ENCODE measurements at places on chromosomes 5 and 9.

- no peak for DNase-seq
Measured at GRCh38 chr5:169413416-169413815, 112.5 kb upstream of the SLIT3 start.

- DNase-seq, result no peak
Measured at GRCh38 chr5:16834029-16834428, 102.1 kb downstream of the MYO10 start.

DNA sequence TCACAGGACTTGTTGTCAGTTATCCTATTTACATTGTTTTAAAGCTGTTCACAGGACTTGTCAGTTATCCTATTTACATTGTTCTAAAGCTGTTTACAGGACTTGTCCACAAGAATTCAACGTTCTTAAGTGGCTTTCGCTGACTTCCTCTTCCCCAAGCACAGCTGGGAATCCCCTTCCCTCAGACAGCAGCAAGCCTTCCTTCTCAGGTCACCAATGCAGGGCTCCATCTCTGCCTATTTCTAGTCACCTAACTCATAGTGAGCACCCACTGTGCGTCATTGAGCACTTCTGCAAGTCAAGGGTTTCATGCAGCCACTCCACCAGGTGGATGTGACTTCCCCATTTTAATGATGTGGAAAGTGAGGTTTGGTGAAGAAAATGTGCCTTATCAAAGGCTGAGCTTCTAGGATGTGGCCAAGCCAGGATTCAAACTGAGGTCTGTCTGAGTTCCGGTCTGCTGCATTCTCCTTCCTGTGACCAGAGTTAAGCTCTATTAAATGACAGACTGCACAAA lies 109.8 kb upstream of the ZNF462 start:
- no peak for DNase-seq

DNA sequence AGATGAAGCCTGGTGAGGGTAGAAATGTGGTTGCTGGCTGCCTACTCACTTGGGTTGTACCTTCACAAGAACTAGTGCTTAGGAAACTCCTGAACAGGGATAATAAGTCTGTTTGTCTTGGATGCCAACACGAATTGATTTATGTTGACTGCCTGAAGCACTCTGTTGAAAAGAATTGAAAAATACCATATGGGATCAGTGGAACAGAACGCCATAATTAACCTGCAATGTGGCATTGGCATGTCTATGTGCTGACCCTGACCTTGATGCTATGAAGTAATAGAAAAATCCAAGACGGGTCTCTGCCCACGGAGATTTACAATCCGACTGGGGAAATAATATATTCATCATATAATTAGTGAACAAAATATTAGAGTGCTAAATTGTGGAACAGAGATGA lies 10.5 kb downstream of the LIX1 start:
- DNase-seq, result no peak

DNA sequence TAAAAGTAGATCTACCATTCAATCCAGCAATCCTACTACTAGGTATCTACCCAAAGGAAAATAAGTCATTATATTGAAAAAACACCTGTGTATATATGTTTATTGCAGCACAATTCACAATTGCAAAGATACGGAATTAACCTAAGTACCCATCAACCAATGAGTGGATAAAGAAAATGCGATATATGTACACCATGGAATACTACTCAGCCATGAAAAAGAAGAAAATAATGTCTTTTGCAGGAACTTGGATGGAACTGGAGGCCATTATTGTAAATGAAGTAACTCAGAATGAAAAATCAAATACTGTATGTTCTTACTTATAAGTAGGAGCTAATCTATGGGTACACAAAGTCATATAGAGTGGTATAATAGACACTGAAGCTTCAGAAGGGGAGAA lies 63.4 kb upstream of the PITX1 start:
- DNase-seq, result no peak

DNA sequence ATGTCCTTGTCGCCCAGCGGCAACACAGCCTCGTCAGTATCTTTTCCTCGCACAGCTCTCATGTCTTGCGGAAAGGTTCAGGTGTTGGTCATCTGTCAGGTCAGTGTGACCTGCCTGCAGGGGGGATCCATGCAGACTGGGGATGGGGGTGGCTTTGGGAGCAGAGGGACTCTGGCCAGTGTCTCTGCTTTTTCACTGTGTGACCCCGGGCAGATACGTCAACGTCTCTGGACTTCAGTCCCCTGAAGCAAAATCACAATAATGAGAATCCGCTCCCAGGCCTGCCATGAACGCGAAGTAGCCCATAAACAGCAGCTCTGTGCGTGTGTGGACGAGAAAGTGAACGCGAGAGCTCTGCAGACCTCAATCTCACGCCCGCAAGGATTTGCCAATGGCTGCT lies 75.7 kb upstream of the FCN1 start:
- DNase-seq, result no peak

DNA sequence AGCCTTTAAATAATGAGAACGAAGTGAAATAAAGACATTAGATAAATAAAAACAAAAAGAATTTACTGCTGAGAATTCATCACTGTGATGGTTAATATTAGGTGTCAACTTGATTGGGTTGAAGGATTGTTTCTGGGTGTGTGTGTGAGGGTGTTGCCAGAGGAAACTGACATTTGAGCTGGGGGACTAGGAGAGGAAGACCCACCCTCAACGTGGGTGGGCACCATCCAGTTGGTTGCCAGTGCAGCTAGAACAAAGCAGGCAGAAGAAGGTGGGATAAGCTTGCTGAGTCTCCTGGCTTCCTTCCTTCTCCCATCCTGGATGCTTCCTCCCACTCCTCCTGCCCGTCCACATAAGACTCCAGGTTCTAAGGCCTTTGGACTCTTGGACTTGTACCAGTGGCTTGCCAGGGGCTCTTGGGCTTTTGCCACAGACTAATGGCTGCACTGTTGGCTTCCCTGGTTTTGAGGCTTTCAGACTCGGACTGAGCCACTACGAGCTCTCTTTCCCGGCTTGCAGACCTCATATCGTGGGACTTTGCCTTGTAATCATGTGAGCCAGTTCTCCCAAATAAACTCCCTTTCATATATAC lies 43.7 kb upstream of the ABL1 start:
- no peak for DNase-seq

- peak; percentile 87 for DNase-seq
Measured at GRCh38 chr5:179342577-179342976, 2.7 kb downstream of the ADAMTS2 start.

GRCh38 chr9:79912318-79913070 lies 340.7 kb downstream of the TLE4 start:
- DNase-seq, result peak; percentile 9

DNA sequence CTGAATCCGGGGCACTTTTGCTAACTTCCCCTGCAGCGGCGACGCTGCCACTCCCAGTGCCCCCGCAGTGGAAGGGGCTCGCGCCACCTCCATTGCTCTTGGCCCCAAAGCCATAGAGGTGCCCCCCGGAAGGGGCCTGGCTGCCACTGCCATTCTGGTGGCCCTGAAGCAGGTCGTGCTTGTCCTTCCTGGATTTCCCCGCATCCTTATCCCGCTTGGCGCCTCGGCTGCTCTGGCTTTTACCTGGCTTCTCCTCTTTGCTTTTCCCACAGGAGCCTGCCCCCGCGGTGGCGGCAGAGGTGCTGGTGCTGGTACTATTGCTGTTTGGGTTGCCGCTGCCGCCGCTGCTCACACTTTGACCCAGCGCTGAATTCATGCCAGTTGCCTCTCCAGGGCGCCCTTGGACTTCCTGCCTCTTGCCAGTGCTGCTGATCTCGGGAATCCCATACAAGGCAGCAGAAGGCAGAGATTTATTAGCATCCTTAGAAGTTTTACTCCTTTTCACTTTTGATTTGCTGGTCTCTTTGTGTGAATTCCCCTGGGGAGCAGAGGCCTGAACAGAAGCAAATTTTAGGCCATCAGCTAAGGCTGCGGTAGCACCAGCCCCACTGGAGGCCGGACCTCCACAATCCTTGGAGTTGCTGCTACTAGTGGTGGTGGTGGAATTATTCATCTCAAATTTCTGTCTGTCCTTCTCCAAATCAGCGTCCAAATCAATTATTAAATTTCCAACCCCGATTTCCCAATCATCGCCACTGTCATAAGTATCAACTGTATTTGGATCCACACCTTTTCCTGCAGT lies 2.1 kb downstream of the ZNF608 start:
- DNase-seq, result peak; percentile 8

- DNase-seq, result no peak
Measured at GRCh38 chr5:53902296-53902907, 342.0 kb downstream of the NDUFS4 start.

DNA sequence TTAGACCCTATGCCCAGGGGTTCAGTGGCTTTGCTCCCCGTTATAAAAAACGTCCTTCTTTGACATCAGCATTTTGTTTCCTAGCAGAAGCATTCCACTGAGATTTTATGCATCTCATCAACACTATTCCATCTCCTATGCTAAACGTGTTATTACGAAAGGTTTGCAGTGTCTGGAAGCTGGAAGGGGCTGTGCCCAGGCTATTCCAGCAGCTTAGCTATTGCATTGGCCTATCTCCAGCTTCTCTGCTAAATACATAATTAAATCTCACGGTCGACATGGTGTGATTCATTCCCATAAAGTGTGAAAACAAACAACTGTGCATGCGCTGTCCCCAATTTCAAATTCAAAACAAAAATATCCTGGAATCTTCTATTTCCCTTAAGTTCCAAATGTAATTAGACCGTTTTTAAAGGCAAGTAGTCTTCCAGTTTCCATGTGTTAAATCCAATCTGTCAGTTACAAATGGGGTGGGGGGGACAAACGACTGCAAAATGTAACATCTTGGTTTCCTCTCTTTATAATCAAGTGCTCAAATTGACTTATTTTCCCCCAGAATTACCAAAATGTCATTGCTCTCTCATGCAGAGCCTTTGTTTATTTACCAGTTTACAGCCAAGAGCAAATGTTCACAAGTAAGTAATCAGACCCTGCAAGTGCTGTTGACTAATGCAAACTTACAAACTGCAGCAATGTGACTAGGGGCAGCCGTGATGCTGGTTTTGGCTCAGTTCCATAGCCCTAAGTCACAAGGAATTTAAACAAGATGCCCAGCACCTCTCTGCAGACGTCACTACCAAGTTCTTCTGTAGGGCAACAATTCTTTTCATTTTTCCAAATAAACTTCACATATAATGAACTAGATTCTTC lies 212.3 kb upstream of the RORB start:
- no peak for DNase-seq

All from AG08395 (cell line).